ENCODE measurements at places on chromosomes 1 and 21. TPM values are rescaled to one million over a fixed set of nuclear protein-coding genes. Genes with fewer than 3 reads are reported as not detected.

LCE1A gene
- total RNA-seq: not detected

AADACL4 gene
- not detected for total RNA-seq

GSTM1 gene
- not detected for total RNA-seq

LYPD8 gene
- total RNA-seq: not detected

GBP4 gene
- 0.05 TPM for total RNA-seq

A3GALT2 gene
- not detected for total RNA-seq

S100A7A gene
- not detected for total RNA-seq

TTF2 gene
- total RNA-seq: 28.4 TPM

SESN2 gene
- 118 TPM for total RNA-seq

UMODL1 gene
- total RNA-seq: not detected

GRCh38 chr1:162366149-162366548 is 10.5 kb downstream of the SPATA46 start:
- no peaks in the 10 kb centered on the region for H3K36me3 ChIP-seq
- peaks cover 20% of the 10 kb centered on the region for H3K4me1 ChIP-seq
- H3K27ac ChIP-seq: no peak overlapping the region
- H3K27me3 ChIP-seq: no peaks in the 10 kb centered on the region
- no peak overlapping the region for H3K4me3 ChIP-seq

- H3K27me3 ChIP-seq: no peaks in the 10 kb centered on the region
- H3K36me3 ChIP-seq: peaks cover 65% of the 10 kb centered on the region
- no peak overlapping the region for H3K4me3 ChIP-seq
- H3K27ac ChIP-seq: no peak overlapping the region
- DNase-seq: no peak
Measured at GRCh38 chr1:214464445-214465287, 86.7 kb downstream of the PTPN14 start.

DNA sequence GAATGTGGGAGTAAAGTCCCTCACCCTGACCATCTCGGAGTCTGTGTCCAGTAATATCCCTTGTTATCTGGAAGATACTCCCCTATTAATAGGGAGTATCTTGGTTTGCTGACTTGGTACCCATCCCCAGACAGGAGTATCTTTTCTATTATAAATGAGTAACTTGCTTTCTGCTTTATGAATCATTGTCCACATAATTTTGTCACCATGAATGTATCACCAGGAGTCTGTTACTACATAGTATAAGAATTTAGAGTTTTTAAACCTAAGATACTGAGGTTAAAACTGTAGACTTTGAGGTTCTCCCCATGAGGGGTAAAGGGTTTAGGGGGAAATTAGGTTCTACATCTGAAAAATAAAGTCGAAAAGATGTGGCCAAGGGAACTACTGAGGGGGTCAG is 175.6 kb downstream of the FCRL5 start:
- no peak for DNase-seq
- no peak overlapping the region for H3K4me3 ChIP-seq
- H3K4me1 ChIP-seq: peaks cover 6% of the 10 kb centered on the region
- no peak overlapping the region for H3K27ac ChIP-seq

DNA sequence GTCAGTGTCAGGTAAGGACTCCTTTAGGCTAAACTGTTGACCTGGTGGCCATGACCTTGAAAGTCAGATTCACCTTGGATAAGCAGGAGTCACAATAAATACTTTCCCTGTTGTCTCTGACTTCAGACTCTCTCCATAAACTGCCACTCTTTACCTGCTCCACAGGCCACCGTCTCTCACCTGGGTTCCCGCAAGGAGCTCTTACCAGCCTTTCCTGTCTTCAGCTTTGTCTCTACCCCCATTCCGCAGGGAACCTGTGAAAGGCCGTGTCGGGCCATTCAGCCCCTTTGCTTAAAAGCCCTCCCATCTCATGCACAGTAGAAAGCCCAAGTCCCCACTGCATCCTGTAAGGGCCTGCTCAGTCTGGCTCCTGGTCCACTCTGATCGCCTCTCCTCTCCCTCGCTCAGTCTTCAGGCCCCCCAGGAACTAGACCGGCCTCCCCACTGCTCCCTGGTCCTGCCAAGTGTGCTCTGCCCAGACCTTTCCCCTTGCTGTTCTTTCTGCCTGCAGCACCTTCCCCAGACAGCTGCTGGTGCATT is 79.5 kb downstream of the ACTL8 start:
- DNase-seq: no peak
- H3K27ac ChIP-seq: no peak overlapping the region
- H3K4me1 ChIP-seq: no peaks in the 10 kb centered on the region
- no peak overlapping the region for H3K4me3 ChIP-seq
- H3K27me3 ChIP-seq: peaks cover 41% of the 10 kb centered on the region
- no peaks in the 10 kb centered on the region for H3K36me3 ChIP-seq

DNA sequence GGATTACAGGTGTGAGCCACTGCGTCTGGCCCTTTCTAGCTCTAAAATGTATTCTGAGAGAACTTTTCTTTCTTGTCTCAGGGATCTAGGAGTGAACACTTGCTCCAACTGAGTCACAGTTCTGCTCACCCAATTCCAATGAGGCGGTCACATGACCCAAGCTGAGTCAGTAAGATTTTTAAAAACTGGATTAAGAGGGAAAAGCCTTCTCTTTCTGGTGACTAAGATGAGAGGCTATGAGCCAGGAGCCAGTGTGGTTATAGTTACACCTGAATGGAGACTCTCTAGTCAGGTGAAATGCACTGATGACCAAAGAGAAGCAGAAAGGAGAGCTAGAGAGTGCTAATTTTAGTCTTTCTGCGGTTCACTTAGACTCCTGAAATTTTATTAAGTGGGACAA is 9.5 kb upstream of the DEPDC1 start:
- H3K4me1 ChIP-seq: no peaks in the 10 kb centered on the region
- no peak overlapping the region for H3K27ac ChIP-seq
- H3K27me3 ChIP-seq: no peaks in the 10 kb centered on the region
- H3K36me3 ChIP-seq: no peaks in the 10 kb centered on the region
- no peak for DNase-seq
- no peak overlapping the region for H3K4me3 ChIP-seq

- H3K4me3 ChIP-seq: no peak overlapping the region
- no peak overlapping the region for H3K27ac ChIP-seq
- H3K36me3 ChIP-seq: peaks cover 85% of the 10 kb centered on the region
- peaks cover 13% of the 10 kb centered on the region for H3K4me1 ChIP-seq
- no peaks in the 10 kb centered on the region for H3K27me3 ChIP-seq
Measured at GRCh38 chr1:230251644-230252191, 174.4 kb downstream of the PGBD5 start.

DNA sequence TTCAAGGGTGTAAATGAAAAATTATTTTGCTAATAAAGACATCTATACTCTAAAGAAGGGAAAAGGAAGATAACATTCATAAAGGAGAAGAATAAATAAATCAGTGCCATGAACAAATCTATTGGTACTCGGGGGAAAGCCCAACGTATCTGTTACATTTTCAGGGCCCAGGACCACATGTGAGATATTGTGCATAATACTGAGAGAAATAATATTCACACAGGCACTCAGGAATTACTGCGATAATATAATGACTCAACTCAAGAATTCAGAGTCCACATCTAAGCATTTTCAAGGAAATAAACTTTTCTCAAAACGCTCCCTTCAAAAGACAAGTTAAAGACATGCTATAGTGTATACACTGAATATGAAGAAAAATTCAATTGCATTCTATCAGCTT is 108.8 kb downstream of the SMYD2 start:
- peaks cover 98% of the 10 kb centered on the region for H3K36me3 ChIP-seq
- no peak overlapping the region for H3K4me3 ChIP-seq
- H3K4me1 ChIP-seq: peaks cover 17% of the 10 kb centered on the region
- H3K27ac ChIP-seq: no peak overlapping the region
- DNase-seq: no peak

DNA sequence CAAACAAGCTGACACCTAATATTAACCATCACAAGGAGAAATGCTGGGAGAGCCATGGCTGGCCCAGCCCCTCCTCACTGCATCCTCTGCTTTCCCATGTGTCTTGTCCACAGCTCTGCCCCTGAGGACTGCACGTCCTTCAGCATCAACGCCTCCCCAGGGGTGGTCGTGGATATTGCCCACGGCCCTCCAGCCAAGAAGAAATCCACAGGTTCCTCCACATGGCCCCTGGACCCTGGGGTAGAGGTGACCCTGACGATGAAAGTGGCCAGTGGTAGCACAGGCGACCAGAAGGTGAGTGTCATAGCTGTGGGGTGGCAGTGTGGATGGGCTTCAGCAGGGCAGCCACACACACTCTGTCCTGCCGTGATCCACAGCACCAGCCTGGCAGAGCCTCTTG is 22.9 kb downstream of the PADI4 start:
- H3K4me3 ChIP-seq: no peak overlapping the region
- no peaks in the 10 kb centered on the region for H3K27me3 ChIP-seq
- H3K4me1 ChIP-seq: peaks cover 1% of the 10 kb centered on the region
- no peaks in the 10 kb centered on the region for H3K36me3 ChIP-seq
- no peak for DNase-seq

DNA sequence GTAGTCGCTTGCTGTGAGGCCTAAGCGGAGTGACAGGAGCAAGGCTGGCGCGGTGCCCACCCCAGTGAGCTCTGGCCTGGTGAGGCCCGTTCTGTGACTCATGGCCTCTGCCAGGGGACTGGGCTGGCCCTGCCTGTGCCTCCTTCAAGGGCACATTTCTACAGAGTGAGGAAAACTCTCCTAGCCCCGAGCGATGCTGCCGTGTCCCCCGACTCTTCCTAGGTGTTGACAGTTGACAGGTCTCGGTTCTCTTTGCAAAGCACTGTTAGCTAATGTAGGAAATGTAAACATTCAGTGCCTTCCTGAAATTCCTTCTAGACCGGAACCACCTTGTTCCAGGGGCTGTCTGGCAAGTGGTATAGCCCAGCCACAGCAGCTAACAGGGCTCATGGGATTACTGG is 43.9 kb downstream of the ABCG1 start:
- no peak overlapping the region for H3K27ac ChIP-seq
- H3K27me3 ChIP-seq: no peaks in the 10 kb centered on the region
- H3K36me3 ChIP-seq: no peaks in the 10 kb centered on the region

DNA sequence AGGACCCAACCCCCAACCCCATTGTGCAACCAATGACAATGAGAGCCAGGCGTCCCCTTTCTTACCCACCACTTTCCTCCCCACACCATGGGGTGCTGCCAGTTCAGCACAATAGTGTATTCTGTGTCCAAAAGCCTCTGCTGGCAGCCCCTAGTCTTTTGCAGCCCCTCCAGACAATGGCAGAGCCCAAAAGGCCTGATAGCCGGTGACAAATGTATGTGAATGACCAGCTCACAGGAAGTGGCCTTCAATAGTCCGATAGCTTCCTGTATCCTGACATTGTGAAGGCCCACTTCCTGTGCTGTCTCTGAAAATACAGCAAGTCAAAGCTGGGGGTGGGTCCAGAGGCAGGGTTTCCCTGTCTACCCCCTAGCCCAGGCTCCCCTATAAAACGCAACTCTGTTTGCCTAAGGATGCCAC is 16.6 kb downstream of the SMIM12 start:
- H3K4me1 ChIP-seq: no peaks in the 10 kb centered on the region
- H3K4me3 ChIP-seq: no peak overlapping the region
- peaks cover 11% of the 10 kb centered on the region for H3K36me3 ChIP-seq
- H3K27me3 ChIP-seq: no peaks in the 10 kb centered on the region

DNA sequence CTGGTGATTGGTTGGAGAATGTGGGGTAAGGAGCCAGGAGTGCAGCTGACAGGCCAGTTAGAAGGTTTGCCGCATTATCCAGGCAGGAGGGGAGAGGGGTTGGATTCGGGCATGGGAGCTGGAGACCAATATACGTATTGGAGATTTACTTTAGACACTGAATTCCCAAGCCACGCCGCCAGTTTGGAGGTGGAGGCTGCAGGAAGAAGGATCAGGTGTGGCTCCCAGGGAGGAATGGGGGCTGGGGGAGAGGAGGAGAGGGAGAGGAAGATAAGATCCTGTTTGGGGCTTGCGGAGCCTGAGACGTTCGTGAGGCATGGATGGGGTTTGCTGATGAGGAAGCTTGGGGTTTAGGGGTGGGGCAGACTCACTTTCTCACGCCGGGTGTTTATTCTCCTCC is 155.1 kb upstream of the IGSF21 start:
- H3K36me3 ChIP-seq: no peaks in the 10 kb centered on the region
- H3K27ac ChIP-seq: no peak overlapping the region
- DNase-seq: no peak

- no peak overlapping the region for H3K4me3 ChIP-seq
- H3K36me3 ChIP-seq: no peaks in the 10 kb centered on the region
- DNase-seq: peak; percentile 84
- H3K4me1 ChIP-seq: peaks cover 5% of the 10 kb centered on the region
- peak overlapping the region; percentile 92 for H3K27ac ChIP-seq
- no peaks in the 10 kb centered on the region for H3K27me3 ChIP-seq
Measured at GRCh38 chr1:13899856-13900255, 199.9 kb downstream of the PRDM2 start.

GRCh38 chr1:38803647-38804046 is 55.9 kb downstream of the RRAGC start:
- no peak overlapping the region for H3K27ac ChIP-seq
- peaks cover 58% of the 10 kb centered on the region for H3K27me3 ChIP-seq
- H3K4me1 ChIP-seq: no peaks in the 10 kb centered on the region

- no peaks in the 10 kb centered on the region for H3K27me3 ChIP-seq
- H3K36me3 ChIP-seq: no peaks in the 10 kb centered on the region
- no peak overlapping the region for H3K4me3 ChIP-seq
- no peaks in the 10 kb centered on the region for H3K4me1 ChIP-seq
- no peak for DNase-seq
Measured at GRCh38 chr1:4179914-4180735, 280.1 kb upstream of the C1orf174 start.

DNA sequence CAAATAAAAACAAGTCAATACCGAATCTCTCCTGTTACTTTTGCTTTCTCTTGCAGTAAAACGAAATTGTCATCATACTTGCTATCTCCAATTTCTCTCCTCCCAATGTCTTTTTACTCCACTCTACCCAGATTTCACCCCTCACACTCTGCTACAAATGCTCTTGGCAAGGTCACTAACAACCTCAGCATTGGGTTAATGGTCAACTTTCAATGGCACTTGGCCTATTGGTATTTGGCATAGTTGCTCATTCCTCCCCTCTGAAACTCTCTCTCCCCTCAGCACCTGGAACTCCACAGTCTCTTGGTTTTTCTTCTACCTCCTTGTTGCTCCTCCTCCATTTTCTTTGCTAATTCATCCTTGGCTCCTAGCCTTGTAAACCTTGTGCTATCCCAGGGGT is 367.3 kb downstream of the PTPRU start:
- DNase-seq: no peak
- no peaks in the 10 kb centered on the region for H3K4me1 ChIP-seq
- no peak overlapping the region for H3K4me3 ChIP-seq
- H3K36me3 ChIP-seq: no peaks in the 10 kb centered on the region

DNA sequence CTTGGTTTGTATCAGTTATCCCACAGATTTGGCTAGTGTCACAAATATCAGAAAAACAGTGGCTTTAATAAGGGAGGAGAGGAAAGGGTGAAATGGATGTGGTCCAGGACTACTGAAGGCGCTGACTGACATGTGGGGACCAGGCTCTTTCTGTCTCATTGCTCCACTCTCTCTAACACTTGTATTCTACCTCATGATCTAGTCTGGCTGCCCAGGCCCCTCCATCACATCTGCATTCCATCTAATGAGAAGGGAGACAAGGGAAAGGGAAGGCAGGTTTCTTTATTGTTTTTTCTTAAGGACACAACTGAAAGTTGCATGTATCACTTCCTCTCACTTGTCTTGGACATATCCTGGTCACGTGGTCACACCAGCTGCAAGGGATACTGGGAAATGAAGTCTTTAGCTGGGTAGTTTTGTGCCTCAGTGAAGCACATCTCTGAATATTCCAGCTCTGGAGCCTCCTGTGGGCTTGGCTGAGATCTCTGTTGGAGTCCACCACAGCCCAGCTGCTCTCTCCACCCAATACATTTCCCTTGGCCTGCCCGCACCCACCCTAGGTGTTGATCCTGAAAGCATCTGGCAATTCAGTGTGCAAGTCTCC is 42.0 kb upstream of the PADI2 start:
- peaks cover 16% of the 10 kb centered on the region for H3K4me1 ChIP-seq
- no peak for DNase-seq
- H3K36me3 ChIP-seq: no peaks in the 10 kb centered on the region
- no peak overlapping the region for H3K4me3 ChIP-seq
- H3K27me3 ChIP-seq: no peaks in the 10 kb centered on the region
